MCF 10A (cell line): ENCODE measurements at places on chromosomes 12 and 14.
A peak's percentile ranks its signal among the peaks of the same experiment; 100 is the strongest.

GRCh38 chr12:122943196-122943595, 23.1 kb downstream of the ABCB9 start:
- no peak for DNase-seq

DNA sequence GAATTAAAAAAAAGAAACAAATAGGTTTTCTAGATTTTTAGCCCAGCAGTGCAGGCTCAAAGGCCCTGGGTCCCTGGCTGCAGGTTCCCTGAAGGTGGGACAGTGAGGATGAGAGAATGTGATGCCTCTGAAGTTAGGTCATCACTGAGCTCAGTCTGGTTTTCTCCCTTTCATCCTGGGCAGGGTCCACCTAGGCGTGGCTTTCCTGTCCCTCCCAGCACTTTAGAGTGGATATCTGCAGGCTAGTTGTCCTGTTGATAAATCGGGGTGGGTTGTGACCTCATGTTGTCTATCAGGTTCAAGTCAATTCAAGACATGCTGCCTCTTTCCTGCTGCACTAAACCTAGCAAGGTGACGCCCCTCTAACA, 60.9 kb downstream of the MAP1LC3B2 start:
- DNase-seq: no peak

DNA sequence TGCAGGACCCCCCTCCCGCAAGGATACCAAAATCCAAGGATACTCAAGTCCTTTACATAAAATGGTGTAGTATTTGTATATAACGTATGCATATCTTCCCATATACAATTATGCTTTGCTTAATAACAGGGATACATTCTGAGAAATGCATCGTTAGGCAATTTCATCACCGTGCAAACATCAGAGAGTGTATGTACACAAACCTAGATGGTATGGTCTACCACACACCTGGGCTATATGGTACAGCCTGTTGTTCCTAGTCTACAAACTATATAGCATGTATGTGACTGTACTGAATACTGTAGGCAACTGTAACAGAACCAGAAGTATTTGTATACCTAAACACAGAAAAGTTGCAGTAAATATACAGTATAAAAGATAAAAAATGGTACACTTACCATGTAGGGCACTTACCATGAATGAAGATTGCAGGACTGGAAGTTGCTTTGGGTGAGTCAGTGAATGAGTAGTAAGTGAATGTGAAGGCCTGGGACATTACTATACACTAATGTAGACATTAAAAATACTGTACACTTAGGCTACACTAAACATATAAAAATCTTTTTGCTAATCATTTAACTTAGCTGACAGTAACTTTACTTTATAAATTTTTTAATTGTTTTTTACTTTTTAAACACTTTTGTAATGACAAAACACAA, 141.1 kb downstream of the SLC41A2 start:
- DNase-seq: no peak

DNA sequence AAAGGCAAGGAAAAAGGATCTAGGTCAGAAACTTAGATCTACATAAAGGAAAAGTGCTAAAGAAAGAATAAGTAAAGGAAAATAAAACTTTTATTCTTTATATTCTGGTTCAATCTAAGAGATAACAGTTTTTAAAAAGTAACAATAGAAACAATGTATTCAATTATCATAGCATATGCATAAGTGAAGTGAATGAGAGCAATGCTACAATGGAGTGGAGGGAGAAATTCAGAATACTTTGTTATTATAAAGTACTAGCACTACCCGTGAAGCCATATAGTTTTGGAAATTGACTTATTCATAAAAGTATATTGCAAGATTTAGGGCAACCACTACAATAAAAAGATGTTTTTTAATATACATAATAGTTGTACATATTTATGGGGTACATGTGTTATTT, 586.0 kb upstream of the MDGA2 start:
- DNase-seq: no peak

GRCh38 chr12:114779186-114779585, 95.2 kb upstream of the TBX3 start:
- no peak for DNase-seq

- no peak for DNase-seq
These were observed 310.8 kb downstream of the FUT8 start for GRCh38 chr14:65723348-65723747.

GRCh38 chr12:124548854-124549378, 18.5 kb downstream of the NCOR2 start:
- DNase-seq: no peak

DNA sequence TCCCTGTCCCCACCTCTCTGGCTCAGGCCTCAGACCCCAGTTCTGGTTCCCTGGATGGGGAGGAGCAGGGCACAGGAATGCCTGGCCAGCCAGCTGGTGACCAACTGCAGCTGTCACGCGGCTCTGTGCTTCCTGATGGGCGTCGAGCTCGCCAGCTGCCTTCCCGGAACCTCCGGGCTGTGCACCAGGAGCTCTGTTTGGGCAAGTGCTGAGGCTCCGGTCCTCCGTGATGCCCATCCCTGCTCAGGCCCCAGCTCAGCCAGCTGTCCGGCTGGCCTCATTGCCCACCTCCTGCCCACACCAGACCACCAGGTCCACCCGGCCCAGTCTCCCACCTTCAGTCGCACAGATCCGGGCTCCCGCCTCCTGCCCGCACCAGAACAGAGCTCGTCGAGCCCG, 4.8 kb downstream of the IFFO1 start:
- no peak for DNase-seq

- DNase-seq: no peak
These were observed 5.9 kb downstream of the CD163 start for GRCh38 chr12:7497661-7498060.

- peak; percentile 43 for DNase-seq
These were observed 41.5 kb upstream of the NPAS3 start for GRCh38 chr14:32896979-32897697.

DNA sequence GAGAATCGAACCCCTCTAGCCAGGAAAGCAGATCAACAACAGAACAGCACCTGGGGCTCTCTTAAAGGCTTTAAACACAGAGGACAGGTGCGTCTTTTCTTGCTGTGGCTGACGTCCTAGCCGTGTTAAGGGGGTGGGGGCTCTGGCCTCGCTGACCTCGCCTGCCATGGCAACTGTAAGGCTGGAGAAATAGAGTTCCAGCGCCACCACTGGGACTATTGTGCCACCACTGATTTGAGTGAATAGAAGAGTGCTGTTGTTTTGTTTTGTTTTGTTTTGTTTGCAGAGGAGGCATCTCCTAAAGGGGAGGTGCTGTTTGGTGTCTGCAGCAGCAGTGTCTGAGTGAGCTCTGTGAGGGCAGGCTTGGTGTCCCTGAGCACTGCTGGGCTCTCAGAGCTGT, 34.2 kb upstream of the PRMT8 start:
- no peak for DNase-seq

DNA sequence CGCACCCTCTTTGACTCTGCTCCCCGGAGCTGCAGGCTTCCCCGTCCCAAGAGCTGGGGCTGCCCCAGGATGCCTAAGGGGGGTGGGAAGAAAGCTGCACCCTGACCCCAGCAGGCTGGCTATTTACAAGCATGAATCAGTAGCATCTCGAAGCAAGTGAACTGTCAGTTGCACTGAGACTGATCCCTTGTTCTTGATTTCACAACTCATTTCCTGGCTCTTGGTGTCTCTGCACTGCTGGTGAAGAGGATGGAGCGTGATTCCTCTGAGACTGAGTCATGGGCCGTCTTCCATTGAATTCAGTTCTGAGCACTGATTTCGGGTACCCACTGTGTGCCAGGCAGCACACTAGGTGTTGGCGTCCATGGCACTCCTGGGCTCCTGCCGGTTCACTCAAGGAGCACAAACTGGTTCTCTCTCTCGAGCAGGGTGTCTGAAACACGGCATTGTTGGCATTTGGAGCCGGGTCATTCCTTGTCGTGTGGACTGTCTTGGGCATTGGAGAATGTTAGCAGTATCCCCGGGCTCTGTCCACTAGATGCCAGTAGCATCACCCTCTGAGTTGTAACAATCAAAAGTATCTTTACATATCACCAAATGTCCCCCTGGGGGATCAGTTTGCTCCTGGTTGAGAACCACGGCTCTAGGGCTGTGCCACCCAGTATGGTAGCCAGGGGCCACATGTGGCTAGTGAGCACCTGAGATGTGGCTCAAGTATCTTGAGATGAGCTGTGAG, 86.9 kb downstream of the RIN3 start:
- peak; percentile 93 for DNase-seq

DNA sequence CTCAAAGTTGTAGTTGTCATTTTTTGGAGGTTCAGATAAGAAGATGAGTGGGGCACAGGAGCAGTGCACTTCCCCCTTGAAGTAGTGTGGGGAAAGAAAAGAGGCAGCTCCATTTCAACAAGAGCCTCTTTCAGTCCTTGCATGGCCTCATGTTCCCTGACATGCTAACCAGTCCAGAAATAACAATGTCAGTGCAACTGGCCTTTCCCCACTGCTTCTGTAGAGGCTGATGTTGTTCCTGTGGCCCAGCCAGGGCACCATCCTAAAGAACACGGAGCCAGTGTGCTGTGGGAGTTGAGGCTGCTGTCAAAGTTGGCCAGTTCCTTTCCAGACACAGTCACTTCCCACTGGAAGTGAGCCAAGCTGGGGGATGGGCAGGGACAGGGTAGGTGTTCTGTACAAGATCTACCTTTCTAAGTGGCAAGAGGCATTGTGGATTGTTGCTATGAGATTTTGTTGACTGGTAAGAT, 77.7 kb upstream of the SLC38A2 start:
- DNase-seq: peak; percentile 73

DNA sequence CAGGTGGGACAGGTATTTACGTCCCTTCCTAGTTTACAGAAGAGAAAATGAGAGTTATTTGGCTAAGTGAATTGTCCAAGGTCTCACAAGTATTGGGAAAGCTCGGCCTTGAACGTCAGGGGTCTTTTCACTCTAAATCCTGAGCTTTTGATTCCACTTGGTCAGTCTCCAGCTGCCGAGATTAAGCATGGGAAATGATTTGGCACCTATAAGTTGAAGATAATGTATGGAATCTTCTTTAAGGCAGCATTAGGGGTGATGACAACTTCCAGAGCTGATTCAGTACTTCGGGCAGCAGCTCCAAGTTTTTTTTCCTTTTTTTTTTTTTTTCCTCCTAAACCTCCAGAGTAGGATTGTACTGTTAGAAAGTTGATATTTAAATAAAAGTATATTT, 722 bp downstream of the FAM234B start:
- DNase-seq: peak; percentile 3

GRCh38 chr14:92484132-92484823, 29.3 kb upstream of the RIN3 start:
- DNase-seq: no peak

- peak; percentile 51 for DNase-seq
These were observed 12.9 kb upstream of the NOPCHAP1 start for GRCh38 chr12:104973250-104973649.

DNA sequence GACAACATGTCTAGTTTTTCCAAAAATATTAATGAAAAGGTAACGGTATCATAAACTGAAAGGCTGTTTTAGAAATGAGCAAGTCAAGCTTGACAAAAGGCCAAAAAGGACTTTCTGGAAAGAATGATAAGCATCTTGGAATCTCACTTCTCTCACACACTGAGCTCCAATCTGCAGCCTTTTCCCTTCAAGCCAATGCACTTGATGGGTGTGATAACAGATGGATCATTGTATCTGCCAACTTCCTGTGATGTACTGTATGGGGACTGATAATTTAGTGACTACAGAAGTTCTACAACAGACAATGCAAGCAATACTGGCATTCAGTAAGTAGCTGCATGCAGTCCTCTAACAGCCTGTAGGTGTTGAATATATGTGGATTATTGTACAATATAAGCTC, 147.1 kb downstream of the MED13L start:
- DNase-seq: no peak
